Activated T-helper 17 cell treated with anti-CD3 and anti-CD28 coated beads, Interleukin-2, amount 50 U/mL, for 72 hours (primary cell): ENCODE measurements at places on chromosomes 3 and 15.

DNA sequence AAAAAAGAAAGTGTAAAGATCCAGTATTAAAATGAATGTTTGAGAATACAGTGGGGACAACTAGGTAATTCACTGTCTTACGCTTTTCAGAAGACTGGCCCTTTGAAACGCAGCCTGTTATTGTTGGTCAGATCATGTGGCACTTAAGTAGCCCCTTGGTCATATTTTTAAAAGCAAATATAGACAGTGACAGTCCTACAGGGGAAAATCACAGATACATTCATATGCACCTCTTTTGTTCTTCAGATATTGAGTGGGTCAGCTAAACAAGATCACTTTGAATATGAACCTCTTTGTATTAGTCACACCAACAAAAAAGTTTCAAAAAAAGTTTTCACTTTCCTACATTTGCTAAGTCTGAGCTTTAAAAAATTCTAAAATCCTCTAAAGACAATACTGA is 36.0 kb downstream of the TIGIT start:
- peak; percentile 43 for ATAC-seq

- ATAC-seq = no peak
Observed at GRCh38 chr3:177705976-177706823, 508.9 kb upstream of the TBL1XR1 start.

- ATAC-seq = no peak
Observed at GRCh38 chr15:79756365-79756764, 140.4 kb downstream of the MTHFS start.

DNA sequence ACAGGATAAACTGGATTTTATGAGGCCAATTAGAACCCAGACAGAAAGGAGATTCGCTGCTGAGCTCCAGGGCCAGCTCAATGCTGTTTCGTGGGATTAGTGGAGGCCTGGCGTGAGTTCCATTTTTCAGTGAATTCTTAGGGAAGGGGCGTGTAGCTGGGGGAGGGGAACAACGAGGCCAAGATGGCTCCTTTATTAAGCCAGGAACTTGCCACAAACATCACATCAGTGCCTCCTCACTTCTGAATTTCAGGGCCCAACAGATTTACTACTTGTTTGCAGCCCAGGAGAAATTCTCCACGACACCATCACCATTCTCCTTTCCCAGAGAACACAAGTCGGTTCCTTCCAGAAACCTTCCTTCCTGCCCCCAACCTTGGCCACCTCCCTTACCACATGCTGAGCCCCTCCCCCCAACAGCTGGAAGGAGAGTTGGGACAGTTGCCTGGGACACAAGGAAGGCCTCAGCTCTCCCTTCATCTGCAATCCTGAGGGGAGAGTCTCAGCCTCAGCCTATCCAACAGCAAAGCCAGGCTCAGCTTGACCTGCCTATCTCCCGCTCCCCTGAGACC is 5.8 kb downstream of the IGDCC4 start:
- ATAC-seq = no peak

DNA sequence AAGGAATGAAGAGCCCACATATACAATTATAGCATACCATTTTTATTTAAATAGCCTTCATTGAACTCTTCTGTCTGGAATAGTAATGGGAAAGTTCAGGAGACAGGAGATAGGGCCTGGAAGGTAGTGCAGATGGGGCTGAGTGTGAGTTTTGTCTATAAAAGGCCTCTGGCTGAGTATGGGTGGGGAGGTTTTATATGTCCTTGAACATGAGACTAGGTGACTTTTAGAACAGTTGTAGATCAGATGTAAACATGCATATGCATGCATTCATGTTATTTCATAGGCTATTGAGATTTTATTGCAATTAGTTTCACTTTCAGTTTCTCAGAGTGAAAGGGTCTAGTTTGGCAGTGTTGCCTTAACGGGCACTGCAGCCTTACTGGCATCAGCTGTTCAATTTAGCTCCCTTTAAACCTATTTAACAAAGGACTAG is 27.1 kb downstream of the CGGBP1 start:
- peak; percentile 83 for ATAC-seq

DNA sequence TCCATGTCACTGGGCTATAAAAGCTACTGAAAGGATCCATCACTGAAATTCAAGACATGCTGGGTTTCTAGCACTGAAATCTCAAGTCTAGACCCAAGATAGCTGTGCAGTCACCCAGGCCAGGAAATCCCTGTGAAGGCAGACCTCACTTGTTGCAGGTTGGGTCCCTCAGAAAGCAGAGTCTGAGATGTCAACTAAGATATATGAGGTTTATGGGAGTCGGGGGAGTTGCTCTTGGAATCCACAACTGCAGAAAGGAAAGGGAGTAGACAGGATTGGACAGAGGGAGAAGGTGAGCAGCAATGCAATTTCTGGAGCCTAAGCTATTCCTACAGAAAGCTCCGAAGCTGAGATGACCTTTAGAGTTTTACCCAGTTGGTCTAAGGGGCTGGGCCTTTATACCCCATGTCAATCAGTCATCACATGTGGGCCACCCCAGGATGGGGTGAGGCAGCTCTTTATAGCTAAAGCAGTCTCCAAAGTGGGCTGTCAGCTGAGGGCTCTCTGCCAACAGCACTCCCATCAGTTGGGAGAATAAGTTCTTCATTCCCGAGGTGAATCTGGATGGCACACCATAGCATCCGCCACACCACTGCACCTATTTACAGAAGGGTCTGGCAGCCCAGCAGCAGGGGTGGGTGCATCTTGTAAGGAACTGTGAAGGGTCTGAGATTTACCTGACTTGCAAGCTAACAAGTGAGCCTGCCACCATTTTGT is 52.3 kb upstream of the ACVR2B start:
- ATAC-seq = no peak

- no peak for ATAC-seq
Observed at GRCh38 chr3:112038863-112039262, 4.3 kb downstream of the TMPRSS7 start.

DNA sequence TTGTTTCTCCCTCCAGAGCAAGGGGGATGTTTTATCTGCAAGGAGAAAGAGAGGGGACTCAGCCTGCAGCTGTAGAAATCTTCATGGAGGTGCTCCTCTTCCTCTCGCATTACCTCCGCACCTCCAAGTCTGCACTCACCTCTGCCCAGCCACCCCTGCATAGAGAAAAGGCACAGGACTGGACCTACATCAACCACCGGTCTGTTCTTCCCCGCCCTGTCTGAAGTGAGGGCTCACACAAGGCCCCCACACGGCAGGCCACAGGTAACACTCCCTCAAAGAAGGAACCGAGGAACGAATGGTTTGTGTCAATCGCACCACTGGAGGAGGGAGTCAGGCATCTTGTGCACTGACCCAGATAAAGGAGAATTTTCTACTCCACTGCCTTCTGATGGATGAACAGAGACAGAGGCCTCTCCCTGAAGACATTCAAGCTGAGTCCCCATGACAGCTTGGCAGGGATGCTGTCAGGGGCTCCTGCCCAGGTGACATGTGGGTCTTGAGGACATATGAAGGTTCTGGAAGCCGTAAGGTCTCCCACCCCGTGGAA is 260.3 kb downstream of the XXYLT1 start:
- ATAC-seq = no peak

DNA sequence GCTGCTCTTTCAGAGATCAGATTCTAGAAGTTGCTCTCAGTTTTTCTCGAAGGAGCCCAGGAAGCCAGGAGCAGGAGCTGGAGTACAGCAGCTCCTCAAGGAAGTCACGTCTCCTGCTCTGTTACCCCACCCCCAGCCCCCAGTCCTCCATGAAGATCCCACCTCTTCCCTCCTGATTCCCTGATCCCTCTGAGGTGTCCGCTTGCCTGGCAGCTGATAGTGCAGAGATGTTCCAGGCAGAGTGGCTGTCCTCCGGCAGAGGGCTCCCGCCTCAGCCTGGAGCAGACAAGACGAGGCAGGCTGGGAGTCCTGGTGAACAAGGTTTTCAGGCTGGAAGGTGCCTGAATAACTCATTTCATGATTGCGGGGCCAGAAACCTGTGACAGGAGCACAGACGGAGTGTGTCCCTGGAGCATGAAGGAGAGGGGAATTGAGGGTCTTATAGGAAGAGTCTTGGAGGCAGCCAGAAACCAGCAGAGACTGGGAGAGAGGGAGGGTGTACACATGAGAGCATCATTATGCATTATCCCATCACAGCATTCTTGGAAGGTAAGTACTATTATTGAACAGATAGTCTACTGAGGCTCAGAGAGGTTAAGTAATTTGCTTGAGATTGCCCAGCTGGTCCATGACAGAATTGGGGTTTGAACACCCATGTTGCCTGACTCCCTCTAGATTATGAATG is 1.2 kb downstream of the HRH1 start:
- no peak for ATAC-seq

DNA sequence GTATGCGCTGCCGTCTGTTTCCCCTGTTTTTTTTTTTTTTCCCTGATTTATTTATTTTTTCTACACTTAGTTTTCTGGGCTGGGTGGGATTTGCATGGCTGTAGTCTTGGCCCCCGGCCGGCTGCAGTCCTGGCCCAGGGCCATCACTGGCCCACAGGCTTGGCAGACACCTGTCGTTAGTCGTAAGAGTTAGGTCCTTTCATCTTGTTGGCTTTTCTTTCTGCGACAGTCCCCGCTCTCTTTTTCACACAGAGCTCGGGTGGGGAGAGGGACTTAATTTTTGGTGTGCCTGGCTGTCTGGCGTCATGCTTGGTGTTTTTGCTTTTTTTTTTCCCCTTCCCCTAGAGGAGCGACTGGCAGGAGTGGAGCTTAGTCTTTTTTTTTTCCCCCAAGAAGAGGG is 183.4 kb downstream of the KLF13 start:
- no peak for ATAC-seq

DNA sequence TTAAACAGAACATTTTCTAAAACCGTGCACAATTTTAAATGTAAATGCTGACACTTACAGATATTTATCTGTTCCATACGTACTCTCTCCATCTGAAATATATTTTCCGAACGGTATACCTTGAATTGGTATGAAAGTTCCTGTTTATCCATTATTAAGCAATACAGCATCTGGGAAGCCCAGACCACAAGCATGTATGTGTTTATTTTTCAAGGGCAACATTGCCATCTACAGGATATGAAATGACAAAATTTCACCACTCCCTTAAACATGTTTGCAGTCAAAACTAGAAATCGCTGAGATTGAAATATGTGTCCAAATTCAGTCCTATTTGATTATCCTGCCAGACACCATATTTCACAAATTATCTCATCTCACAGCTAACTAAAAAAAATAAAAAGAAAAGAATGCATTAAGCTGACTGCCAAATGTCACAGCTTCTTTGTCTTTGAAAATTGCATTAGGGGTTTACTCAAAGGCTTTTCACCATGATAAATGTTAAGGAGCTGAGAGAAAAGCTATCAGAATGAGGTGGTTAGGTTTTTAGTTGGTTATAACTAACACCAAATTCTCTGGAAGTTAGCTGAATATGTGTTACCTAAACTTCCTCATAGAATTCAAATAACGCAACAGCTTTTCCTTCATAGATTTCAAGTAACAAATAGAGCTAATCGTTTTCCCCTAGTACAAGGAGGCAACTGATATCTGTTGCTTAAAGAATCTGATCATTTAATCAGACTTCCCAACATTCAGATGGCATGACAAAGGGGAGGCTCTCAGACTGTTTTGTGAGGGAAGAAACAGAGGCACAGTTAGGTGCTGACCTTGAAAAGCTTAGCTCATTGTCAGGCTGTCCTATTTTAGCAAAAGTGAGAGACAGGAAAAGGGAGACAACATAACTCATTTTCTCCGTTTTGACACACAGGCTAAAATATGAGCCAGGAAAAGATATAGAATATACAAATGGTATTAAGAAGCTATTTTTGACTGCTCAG is 533.1 kb downstream of the TBL1XR1 start:
- ATAC-seq = no peak

DNA sequence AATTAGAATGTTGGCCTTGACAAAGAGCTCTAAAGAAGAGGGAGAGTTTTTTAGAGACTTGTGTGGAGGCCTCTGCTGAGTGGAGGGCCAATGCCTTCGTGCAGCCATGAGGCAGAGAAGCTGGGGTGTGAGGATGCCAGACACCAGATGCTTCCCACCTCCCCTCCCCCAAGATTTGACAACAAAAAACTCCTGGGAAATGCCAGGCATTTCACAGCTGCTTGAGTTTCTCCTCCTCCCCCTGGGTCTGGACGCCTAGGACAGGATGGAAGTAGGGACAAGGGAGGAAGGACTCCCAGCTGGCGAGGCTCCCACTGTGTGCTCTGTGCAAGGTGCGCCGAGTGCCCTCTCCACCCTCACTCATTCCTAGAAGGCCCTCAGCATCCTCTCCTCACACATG is 20.1 kb downstream of the TGM4 start:
- ATAC-seq = no peak

DNA sequence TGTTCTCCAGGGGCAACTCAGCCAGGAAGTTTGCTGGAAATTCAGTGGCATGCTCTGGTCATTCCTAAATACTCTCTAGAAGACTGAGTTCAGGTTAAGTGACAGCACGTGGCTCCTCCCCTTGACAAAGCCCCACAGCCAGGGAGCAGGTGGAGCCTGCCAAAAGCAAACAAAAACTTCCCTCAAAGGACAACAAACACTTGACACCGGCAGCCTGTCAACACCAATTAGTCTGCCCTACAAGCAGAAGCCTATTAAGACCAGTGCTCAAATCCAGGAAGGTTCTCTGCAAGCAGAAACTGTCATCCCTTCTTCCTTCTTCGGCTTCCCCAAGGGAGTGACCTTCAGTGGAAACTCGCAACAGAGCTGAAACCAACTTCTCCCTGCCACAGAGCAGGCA is 5.0 kb downstream of the MEX3B start:
- no peak for ATAC-seq

- peak; percentile 75 for ATAC-seq
Observed at GRCh38 chr3:32374788-32375595, 16.7 kb upstream of the CMTM7 start.

DNA sequence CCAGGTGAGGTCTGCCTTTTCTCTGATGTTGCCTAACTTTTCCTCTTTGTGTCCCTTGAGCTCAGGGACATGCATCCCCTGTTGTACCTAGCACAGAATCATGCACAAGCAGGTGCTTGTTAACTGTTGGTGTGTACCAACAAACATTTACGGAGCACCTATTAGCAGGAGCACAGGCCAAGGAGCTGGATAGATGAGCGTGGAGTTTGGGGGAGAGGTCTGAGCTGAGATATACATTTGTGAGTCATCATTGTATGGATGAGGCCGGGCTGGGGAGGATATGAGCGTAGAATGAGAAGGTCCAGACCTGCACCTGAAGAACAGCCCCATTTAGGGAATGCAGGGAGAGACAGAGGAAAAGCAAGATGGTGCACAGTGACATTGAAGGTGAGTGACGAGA is 53.4 kb downstream of the SMAD3 start:
- no peak for ATAC-seq

- ATAC-seq = no peak
Observed at GRCh38 chr15:60708684-60709083, 229.7 kb upstream of the ICE2 start.

GRCh38 chr3:167507954-167508353 is 34.1 kb upstream of the SERPINI2 start:
- no peak for ATAC-seq

DNA sequence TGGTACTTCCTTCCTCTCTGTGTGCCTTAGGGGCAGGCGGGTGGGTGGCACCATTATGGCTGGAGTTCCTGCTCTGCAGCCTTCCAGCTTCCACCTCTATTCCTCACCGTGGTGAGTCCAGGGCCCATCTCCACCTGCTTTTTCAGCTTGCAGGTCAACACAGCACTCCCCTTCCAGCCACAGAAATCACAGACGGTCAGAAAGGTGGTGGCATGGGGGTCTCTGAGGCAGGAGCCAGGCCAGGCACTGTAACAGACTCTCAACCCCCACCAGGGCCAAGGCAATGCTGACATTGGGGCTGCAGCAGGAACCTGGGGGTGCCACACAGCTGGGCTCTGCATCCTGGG is 16.6 kb downstream of the KLF15 start:
- no peak for ATAC-seq

- no peak for ATAC-seq
Observed at GRCh38 chr3:22748453-22749045, 454.6 kb upstream of the UBE2E2 start.
